Activated CD8-positive, alpha-beta memory T cell treated with anti-CD3 and anti-CD28 coated beads, Interleukin-2, amount 50 U/mL, for 4 hours (primary cell): ENCODE measurements at places on chromosomes 13 and 19.

DNA sequence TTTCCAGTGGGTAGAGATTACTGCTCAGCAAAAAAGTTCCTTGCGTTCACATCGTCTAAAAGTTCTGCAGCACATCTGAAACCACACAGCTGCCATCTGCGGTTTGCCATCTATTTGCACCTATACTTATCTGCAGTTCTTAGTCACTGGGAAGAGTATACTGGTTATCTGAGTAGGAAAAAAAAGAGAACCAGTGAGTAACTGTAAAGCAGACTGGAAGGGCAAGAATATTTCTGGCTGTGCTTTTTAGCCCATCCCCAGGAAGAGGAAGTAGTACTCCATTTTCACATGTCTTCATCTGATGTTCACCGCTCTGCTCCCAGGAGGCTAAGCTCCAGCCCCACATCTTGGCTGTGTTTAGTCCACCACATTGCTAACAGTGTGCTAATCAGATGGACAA, 35.6 kb downstream of the EFNB2 start:
- no peak for DNase-seq

DNA sequence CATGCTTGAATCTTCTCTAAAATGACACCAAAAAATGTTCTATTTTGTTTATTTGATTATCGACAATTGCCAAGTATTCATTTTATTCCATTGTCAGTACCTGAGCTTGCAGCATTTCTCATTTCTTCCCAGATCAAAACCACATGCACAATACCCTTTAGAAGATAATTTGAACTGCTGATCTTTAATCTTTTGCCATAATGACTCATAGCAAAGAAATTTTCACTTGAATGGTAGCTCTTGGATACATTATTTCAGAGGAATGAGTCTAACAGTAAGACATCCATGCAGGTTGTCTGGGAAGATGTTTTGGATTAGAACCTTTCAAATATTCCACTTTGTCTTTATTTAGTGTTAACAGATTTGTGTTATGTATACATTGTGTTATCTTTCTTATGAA, 42.0 kb upstream of the RXFP2 start:
- no peak for DNase-seq

GRCh38 chr13:36888645-36889044, 31.4 kb downstream of the SMAD9 start:
- DNase-seq, result no peak

DNA sequence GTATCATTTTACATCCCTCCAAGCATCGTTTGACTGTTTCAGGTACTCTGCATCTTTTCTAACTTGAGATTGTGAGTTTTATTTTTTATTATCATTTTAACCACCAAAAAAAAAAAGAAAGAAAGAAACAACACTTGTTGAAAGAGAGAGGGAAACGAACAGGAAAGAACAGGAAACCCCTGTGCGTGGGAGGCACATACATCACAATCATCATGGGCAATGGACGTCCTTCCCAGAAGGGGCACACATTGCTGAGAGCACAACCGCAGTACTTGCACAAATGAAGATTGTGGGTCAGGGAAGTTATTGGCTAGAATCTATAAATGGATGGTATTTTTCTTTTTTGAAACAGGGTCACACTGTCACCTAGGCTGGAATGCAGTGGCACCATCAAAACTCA, 1.7 kb downstream of the CLC start:
- DNase-seq, result no peak

GRCh38 chr19:51311351-51312257, at the start of gene IGLON5:
TSS of gene IGLON5 (plus strand) at chr19:51311644. CDS start at chr19:51311848, 204 bp downstream.
- DNase-seq, result no peak

DNA sequence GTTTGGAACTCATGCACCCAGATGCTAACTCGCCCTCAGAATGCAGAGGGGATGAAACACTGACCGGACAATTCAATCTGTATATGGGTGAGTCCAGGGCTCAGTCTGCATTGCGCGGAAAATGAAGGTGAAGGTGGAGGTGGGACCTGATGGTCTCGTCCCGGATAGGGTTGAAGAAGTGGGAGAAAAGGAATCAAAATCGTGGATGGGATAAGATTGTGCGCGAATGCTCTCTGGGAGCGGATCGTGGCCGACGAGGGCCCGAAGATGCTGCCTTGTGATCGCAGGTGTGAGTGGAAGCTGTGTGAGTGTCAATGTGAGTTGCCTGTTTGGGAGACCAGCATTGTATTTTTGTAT, 594 bp upstream of the ZNF850 start:
- DNase-seq, result no peak

DNA sequence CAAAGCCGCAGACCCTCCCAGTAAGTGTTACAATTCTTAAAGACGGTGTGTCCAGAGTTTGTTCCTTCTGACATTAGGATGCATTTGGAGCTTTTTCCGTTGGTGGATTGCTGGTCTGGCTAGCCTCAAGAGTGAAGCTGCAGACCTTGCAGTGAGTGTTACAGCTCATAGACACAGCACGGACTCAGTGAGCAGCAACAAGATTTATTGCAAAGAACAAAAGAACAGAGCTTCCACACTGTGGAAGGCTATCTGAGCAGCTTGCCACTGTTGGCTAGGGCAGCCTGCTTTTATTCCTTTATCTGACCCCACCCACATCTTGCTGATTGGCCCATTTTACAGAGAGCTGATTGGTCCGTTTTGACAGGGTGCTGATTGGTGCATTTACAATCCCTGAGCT, 242.8 kb upstream of the SGCG start:
- no peak for DNase-seq

DNA sequence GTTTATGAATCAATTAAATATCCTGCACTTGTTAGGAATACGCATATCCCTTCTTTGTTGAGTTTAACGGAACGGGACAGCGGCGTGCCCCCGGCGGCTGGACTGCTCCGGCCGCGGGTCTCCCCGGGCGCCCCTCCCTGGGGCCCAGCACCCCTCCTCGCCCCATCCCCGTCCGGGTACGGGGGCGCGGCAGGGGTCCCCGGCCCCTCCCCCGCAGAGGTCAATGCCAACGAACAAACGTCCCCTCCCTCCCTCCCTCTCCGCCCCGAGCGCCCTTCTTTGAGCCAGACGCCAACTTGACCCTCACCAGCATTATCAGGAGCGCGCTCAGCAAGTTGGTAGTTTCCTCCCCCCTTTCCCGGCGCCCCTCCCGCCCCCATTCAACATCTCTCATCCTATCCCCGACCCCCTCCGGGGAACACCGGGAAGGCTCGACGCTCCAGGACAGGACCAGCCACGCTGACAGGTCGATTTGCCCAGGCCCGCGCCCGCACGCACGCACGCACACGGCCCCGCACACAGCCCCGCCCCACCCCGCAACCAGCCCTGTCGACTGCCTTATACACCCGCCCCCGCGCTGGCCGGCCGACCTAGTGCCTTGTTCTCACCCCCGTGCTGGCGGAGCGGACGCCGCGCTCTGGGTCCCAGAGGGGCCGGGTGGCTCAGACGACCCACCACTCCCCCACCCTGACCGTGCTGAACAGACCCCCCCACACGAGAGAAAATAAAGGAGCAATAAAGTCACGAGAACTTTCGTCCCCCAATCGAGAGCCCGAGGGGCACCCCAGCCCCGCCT, 5.0 kb downstream of the LYL1 start:
- no peak for DNase-seq

- no peak for DNase-seq
These were observed 21.5 kb downstream of the NFIC start for GRCh38 chr19:3387645-3388589.

- no peak for DNase-seq
These were observed 3.1 kb downstream of the SHISA2 start for GRCh38 chr13:26048741-26049140.

DNA sequence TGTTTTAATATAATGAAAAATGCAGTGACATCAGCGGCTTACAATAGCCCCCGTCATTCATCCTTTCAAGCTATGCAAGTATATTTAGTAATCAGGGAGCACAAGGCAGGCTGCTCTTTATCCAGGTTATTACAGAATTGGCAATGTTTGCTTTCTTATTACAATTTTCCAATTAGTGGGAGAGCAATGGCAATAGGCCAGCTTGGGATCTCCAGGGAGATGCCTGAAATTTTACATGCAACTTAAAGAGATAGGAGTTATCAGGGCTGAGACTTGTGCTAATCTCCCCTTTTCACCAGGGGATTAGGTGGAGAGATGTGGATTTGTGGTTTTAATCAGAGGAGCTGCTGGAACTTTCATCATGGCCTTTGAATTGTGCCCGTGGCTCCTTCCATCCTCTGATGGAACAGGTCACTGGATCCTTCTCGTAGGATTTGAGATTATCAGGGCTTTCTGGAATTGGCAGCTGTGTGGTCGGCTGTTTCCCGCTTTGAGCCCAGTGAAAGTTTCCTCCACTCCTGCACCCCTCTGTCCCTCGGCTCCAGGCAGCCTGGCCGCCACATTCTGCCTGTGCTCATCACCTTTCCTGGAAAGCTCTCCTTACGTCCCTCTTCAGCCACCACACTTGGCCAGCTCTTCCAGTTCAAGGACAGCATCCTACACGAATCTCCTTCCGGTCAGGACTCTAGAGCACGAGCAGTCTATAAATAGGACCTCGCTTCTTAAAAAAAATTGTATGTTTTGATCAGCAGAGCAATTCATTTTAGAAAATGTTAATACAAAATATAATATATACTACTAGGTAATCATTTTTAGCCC, 47.0 kb downstream of the CBY2 start:
- DNase-seq, result no peak

DNA sequence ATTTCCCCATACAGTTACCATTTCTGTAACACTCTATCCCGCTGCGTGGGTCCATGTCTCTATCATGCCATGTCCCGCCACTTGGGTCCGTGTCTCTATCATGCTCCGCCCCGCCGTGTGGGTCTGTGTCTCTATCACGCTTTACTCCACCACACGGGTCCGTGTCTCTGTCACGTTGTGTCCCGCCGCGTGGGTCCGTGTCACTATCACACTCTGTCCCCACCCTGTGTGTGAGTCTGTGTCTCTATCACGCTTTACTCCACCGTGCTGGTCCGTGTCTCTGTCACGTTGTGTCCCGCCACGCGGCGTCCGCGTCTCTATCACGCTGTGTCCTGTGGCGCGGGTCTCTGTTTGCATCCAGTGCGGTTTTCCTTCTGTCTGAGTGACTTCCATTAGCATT, 11.6 kb downstream of the ADPRHL1 start:
- no peak for DNase-seq

DNA sequence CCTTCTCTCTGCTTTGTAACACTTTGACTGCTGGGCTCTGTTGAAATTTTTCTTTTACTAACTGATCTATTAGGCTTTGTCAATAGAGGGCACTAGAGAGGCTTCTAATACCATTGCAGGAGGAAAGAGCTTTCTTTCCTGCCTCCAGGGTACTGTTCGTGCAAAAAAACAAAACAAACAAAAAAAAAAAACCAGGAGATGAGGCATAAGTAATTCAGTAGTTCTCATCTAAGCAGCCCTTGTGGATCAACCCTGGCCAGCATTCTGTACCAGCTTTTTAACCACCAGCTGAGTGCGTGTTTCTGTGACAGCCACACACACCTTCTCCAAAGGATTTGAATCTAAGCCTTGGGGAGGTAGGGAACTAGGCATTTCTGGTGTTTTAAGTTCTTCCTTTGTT, 1707.6 kb upstream of the SLC10A2 start:
- no peak for DNase-seq

DNA sequence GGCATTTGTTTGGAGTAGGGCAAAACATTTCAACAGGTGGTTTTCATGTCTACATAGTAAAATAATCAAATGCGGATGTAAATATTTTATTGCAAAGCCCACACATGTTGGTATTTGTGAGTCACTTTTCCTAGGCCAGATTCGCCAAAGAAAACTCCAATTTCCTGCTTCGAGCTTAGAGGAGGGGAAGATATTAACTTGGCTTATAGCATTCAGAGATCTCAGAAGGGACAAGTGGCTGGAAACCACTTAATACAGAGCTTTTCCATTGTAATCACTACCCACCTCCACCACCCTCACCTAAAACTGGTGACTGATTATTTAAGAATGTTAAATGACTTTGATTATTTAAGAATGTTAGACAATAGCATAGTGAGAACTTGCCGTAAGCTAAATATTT, 530.6 kb upstream of the SPRY2 start:
- DNase-seq, result no peak

DNA sequence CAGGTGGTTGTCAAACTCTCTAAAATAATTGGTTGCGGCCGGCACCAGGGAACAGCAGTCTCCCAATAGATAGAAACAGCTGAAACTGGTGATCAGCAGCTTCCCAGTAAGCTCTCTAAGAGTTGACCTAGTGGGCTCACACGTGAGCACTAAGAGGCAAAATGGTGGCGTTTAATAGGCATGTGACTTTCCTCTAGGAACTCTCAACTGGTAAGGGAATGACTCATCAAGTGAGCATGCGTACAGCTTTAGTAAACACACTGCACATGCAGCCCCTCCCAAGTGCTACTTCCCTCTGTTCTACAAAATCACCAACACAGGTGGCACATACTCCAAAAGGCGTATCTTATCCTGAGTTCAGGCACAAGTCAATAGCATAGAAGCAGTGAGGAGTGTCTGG, 41.7 kb downstream of the TNFSF11 start:
- DNase-seq, result no peak

DNA sequence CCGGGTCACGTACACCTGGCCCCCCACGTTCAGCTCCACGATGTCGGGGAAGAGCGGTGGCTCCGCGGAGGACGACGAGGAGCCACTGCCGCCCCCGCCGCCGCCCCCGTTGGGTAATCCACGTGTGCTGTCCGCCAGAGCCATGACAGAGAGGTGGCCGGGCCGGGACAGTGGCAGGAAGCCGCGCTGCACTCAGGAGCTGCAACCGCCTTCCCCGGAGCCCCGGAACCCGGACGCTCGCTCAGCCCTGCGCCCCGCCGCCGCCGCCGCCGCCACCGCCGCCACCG, 257 bp downstream of the KCTD12 start:
- no peak for DNase-seq

DNA sequence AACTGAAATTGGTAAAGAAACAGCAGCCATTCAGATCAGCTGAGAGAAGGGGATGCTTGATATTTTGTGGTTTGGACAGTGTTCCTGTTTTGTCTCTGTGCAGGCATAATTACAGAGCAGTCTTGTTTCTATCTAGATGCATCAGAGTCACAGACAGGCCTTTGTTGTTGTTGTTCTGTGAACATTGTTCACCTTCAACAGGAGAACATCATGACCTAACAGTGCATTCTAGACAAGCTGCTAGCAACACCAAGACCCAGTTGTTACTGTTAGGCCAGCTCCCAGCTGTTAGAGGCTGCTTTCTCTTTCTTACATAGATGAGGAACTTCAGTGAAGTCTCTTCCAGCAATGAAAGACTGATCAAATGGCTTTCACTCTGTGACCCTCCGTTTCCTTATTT, 8.5 kb upstream of the LSR start:
- no peak for DNase-seq
